ENCODE measurements at places on chromosomes 4 and X.

GRCh38 chr4:44771789-44772188 lies 45.4 kb upstream of the GNPDA2 start:
- no peak for DNase-seq

GRCh38 chr4:39042366-39042765 lies 10.2 kb upstream of the TMEM156 start:
- DNase-seq, result no peak

DNA sequence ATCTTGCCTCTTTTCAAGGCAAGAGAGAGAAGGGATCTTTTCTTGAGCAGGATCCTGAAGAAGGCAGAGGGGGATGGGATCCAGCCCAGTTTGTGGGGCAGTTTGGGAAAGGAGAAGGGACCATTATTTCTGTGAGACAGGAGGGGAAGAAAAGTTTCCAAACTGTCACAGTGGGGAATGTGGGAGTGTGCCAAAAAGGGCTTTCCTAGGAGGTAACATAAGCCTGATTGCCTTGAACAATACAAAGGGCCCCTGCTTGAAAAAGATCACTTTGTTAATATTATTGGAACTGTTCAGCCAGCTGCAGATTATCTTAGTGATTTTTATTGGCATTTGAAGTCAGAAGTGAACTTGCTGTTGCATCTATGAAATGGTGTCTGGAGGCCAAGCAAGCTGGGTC lies 55.2 kb downstream of the MTM1 start:
- DNase-seq, result no peak

GRCh38 chrX:137574102-137574783 lies 8.3 kb downstream of the ZIC3 start:
- no peak for DNase-seq

DNA sequence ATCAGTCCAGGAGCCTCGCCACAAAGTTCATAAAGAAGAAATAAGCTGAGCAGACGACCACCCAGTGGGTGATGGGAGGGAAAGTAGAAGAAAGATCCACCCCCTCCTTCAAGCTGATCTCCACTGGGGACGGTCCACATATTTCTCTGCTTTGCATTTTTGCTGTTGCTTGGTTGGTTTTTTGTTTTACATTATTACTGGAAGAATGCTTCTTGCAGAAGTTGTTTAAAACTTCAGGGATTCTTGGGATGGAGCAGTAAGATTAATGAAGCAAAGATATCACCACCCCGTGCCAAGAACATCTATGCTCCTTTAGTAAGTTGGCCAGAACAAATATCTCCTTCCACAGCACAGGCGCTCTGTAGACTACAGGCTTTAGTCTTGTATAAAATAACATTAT lies 30.1 kb downstream of the LGI2 start:
- no peak for DNase-seq

GRCh38 chr4:169940460-169940859 lies 85.7 kb downstream of the MFAP3L start:
- no peak for DNase-seq

- no peak for DNase-seq
These were observed 279.4 kb downstream of the FAT4 start for GRCh38 chr4:125594056-125594602.

- no peak for DNase-seq
These were observed 149.9 kb upstream of the SCML1 start for GRCh38 chrX:17587366-17587765.

DNA sequence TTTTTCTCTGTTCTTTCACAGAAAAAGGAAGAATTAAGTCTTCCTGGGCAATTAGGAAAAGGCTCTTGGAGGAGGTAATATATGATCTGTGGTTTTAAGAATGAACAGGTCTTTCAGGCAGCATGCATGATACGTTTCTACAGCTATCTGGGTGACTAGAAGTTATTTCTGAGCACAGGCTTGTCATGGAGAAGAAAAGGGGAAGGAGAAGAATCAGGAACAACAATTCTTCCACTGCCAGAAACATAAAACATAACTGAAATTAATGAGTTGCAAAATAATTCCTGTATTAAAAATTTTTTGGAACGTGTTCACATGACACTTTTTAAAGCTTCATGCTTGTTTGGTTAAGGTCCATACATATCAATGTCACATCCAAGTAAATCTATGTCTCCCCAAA lies 17.7 kb upstream of the STIM2 start:
- no peak for DNase-seq

- no peak for DNase-seq
These were observed at the start of gene TADA2B for GRCh38 chr4:7043284-7044136. Gene TADA2B (plus strand): TSS chr4:7043372. CDS start chr4:7043580, 208 bp downstream.

GRCh38 chr4:34432706-34433105 lies 1811.6 kb downstream of the ARAP2 start:
- no peak for DNase-seq

DNA sequence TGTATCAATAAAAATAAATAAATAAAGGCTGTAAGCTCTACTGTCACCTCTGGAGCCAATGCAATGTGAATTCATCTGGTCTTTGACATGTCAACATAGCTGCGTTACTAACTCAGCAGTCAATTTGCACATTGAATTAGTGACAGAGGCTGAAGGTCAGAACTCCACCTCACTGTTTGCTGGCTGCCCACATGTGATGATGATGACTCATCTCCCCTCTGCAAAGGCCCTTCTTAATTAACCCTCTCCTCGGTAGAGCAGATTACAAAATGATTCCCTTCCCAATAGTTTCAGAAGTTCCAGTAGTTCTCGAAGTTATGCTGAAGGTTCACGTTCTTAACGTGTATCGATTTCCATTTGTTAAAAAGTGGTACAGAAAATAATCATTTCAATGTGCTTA lies 1626.0 kb upstream of the TENM3 start:
- DNase-seq, result no peak

GRCh38 chr4:57971261-57971660 lies 861.1 kb upstream of the IGFBP7 start:
- no peak for DNase-seq

GRCh38 chrX:74534569-74535038 lies 79.8 kb downstream of the RLIM start:
- DNase-seq, result no peak

DNA sequence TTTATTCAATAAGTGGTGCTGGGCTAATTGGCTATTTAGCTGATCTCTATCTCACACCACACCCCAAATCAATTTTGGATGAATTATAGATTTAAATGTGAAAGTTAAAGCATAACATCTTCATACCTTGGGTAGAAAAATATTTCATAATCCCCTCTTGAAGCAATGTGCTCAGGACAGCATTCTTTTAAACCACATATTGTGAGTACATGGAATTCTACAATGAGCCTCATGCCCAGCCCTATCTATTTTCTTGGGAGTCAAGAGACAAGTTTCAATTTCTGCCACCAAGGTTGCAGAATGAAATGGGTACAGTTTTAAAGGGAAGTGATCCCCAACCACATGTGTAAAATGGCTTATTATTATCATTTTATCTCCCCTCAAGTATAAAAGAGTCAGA lies 30.6 kb upstream of the GPRIN3 start:
- DNase-seq, result no peak

DNA sequence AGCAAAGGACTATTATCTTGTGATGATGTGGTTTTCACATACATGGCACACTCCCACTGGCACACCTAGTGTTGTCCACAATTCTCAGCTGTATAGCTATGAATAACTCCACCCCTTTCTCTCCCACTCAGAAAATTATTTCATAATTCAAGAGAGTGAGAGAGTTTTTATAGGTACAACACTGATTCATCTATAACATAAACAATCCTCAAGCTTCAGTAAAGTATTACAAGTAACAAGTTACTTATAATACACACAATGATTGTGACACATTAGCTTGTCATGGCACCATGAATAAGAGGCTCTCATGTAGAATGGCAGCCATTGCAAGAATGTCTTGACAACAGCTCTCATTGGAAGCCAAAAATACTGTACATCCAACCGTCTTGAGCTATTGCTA lies 43.9 kb downstream of the RAB40A start:
- no peak for DNase-seq

- no peak for DNase-seq
These were observed 444.6 kb downstream of the IL15 start for GRCh38 chr4:142081025-142081424.

DNA sequence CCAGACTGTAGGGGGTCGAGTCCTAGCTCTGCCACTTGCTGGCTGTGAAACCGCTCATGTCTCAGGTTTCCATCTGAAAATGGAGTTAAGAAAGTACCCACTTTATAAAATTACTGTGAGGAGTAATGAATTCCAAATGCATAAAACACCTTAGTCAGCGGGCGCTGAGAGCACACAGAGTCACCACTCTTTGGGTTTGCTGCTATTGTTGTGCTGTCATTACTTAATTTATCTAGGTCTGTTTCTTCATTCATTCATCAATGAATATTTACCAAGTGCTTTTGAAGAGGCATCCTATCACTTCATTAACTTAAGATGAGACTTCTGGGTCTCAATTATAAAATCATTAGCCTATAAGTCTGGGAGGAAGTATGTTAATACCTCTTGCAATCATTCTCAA lies 317.3 kb downstream of the FBXW7 start:
- no peak for DNase-seq

DNA sequence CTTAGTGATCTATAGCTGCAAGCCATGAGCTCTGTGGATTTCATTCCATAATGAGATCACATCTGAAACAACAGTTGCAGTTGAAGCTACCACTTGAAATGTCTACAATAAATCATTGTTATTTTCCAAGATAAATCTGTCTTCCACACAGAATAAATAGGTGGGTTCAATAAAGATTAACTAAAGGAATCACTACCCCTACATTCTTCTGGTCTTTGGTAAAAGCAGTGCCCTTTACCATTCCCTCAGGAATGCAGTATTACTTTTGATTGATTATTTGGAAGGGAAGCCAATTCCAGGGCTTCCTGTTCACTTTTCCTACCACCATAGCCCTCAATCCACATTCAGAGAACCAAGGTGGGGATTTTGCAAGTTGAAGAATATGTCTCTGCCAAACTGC lies 38.9 kb upstream of the MAP9 start:
- no peak for DNase-seq

GRCh38 chr4:2411786-2412510 lies 6.5 kb downstream of the ZFYVE28 start:
- no peak for DNase-seq

DNA sequence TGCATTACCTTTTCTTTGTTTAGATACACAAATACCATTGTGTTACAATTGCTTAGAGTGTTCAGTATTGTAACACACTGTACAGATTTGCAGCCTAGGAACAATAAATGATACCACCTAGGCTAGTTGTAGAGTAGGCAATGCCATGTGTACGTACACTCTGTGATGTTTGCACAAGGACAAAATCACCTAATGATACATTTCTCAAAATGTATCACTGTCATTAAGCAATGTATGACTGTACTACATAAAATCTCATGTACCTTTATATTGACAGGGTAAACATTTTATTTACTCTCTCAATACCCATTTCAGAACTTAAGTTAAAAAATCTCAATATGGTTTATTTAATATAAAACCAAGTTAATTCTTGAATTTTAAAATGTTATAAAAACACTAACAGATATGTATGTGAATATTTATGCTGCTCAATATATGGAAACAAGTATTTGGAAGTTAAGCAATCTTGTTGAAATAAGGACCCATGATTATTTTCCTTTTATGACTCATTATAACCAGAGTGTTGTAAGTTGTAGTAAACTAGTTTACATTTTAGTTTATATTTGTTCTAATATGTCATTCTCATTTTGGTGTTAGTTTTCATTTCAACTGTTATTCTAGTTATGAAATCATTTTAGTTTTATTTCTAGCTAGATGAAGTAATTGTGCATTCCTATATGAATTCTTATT lies 409.2 kb downstream of the TLL1 start:
- DNase-seq, result no peak

DNA sequence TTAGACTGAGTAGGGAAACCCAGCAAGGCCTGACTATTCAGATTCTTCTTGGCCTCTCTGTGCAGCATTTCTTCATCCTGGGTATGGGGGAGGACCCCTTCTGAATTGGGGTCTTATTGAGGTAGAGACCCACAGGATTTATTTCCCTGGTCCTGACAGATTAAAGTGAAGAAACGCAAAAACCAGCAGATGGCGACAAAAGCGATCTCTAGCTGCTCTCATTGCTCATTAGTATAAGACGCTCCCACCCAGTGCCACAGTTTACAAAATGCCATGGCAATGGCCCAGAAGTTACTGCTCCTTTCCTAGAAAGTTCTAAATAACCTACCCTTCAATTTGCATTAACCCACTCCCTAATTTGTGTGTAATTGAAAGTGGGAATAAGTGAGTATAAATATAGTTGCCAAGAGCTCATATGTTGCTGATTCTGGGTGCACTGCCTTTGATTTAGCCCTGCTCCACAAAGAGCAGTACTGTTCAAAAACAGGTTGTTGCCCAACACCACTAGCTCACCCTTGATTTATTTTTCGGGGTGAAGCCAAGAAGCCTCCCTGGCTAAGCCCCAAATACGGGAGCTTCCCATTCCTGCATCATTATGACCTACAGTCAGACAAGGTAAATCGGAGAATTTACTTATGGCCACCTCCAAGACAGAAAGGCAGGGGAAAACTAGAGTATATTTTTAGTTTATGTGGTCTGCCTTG lies 3.7 kb upstream of the BEX4 start:
- no peak for DNase-seq

GRCh38 chr4:26081795-26082498 lies 167.9 kb downstream of the SMIM20 start:
- no peak for DNase-seq

DNA sequence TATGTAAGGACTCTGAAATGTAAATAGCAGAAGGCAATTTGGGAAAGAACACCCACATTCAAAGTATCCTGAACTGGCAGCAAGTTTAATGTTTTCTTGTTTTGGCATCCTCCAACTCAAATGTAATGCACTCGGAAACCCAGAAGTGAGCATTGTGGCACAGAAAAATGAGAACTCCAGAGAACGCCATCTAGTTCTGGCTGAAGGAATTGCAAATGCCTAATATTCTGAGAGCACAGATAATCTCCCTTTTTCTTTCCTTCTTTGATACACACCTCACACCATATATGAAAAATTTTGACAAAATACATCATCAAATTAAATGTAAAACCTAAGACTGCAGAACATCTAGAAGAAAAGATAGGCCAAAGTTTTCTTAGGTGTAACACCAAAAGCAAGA lies 52.1 kb downstream of the PWWP3B start:
- no peak for DNase-seq

GRCh38 chrX:151396042-151396824 lies 773 bp upstream of the VMA21 start:
- no peak for DNase-seq

GRCh38 chr4:67332627-67333026 lies 212.7 kb downstream of the CENPC start:
- no peak for DNase-seq

GRCh38 chr4:124152132-124152531 lies 560.4 kb downstream of the ANKRD50 start:
- no peak for DNase-seq

- no peak for DNase-seq
These were observed 141.6 kb downstream of the ZNF518B start for GRCh38 chr4:10315638-10316037.

- DNase-seq, result no peak
These were observed 398.2 kb upstream of the LCORL start for GRCh38 chr4:18419780-18420179.

- DNase-seq, result no peak
These were observed 87.0 kb upstream of the RAPGEF2 start for GRCh38 chr4:159015841-159016240.

Data from omental fat pad (tissue), 4 donors.